T47D (cell line): ENCODE measurements at places on chromosomes 11 and 22.

- no peak for DNase-seq
Observed at GRCh38 chr11:123235656-123236261, 40.7 kb upstream of the CLMP start.

- no peak for DNase-seq
Observed at GRCh38 chr11:129836979-129837378, 21.3 kb downstream of the TMEM45B start.

- no peak for DNase-seq
Observed at GRCh38 chr11:106565326-106565725, 452.9 kb downstream of the GUCY1A2 start.

GRCh38 chr22:43088627-43088983, 586 bp downstream of the TTLL1 start:
- DNase-seq = no peak

- no peak for DNase-seq
Observed at GRCh38 chr11:73429121-73429750, 53.0 kb downstream of the RELT start.
